ENCODE measurements at places on chromosomes 7 and 10. TPM values are rescaled to one million over a fixed set of nuclear protein-coding genes. Genes with fewer than 3 reads are reported as not detected.

DNA sequence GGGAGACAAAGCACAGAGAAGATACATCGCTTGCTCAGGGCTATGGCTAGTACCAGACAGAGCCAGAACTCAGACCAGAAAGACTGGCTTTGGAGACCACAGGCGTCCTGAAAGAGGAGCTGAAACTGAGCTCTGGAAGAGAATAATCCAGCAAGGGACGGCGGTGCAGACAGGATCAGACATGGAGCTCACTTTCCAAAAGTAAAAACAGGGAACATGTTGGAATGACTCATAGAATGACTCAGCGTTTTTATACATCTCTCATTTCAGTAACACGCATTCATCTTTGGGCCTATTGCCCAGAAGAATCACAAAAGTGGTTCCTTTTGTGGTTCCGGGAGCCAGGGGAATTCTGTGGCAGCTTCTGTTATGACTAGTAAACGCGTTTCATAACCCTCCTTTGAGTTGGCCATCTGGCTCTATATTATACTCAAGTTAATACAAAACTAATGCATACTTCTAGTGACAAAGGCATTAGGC lies 37.2 kb downstream of the PLEKHS1 start:
- H3K4me1 ChIP-seq, result no peaks in the 10 kb centered on the region
- H3K27ac ChIP-seq, result no peak overlapping the region
- no peak overlapping the region for H3K4me3 ChIP-seq
- H3K27me3 ChIP-seq, result peaks cover 8% of the 10 kb centered on the region

DNA sequence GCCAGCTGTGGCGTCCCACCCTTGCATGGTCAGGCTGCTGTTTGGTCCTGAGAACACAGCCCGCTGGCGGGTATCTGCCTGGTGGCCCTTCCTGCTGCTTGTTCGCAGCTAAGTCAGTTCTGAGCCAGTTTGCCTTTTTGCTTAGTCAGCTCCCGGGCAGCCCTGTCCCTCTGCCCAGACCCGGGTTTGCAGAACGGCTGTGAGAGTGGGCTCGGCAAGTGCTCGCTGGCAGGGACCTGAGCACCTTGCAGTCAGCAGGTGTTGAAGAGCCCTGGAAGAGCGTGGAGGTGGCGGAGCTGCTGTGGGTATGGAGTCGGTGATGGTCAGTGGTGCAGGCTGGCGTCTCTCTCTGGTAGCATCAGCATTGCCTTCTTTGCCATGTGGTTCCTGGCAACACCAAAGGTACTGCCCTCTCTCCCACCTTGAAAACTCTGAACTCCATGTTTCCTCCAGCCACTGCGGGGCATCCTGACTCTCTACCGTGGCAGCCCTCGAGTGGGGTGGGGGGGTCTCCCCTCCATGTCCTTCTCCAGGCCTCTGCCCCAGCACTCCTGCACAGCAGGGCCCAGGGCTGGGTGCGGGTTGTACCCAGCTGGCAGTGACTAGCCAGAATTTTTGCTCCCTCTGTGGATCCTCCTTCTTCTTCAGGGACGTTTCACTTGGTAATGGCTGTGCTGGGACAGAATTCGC lies 4.6 kb downstream of the INPP5A start:
- peaks cover 70% of the 10 kb centered on the region for H3K4me1 ChIP-seq
- DNase-seq, result no peak
- peaks cover 4% of the 10 kb centered on the region for H3K36me3 ChIP-seq
- H3K4me3 ChIP-seq, result no peak overlapping the region
- H3K27ac ChIP-seq, result no peak overlapping the region

DNA sequence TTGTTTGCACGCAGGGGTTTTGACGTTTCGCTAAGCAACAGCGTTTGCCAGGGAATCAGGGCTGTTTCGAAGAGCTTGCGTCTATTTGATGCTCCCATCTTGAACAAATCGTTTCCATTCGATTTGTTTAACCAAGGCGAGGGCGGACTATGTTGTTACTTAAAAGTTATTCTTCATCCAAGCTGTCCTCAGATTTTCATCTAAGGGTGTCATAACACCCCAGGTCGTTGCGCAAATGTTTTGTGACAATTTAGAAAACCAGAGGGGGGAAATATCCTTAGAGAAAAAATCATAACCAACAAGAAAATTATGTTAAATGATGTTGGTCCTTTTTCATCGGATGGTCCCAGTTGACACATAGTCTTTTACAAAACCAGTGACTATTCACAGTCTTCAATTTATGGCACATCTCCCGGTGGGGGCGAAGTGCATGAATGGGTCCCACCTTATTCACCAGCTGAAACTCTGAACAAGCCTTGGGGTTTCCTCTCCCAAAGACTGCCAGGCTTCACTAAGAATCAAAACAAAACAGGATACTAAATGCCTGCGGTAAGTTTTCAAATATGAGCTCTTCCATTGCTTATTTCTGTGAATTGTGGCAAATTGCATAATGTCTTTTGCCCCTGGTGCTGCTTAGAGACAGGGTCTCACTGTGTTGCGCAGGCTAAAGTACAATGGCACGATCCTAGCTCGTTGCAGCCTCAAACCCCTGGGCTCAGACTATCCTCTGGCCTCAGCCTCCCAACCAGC lies 109.9 kb downstream of the REEP3 start:
- H3K27ac ChIP-seq, result peak overlapping the region; percentile 75
- H3K4me1 ChIP-seq, result peaks cover 24% of the 10 kb centered on the region
- peaks cover 2% of the 10 kb centered on the region for H3K27me3 ChIP-seq
- H3K36me3 ChIP-seq, result no peaks in the 10 kb centered on the region

- no peaks in the 10 kb centered on the region for H3K27me3 ChIP-seq
- no peaks in the 10 kb centered on the region for H3K36me3 ChIP-seq
These were observed 598.3 kb upstream of the GHITM start for GRCh38 chr10:83541046-83541445.

GRCh38 chr10:23692736-23693135 lies 253.9 kb downstream of the OTUD1 start:
- H3K4me3 ChIP-seq, result no peak overlapping the region
- no peaks in the 10 kb centered on the region for H3K36me3 ChIP-seq
- peaks cover 41% of the 10 kb centered on the region for H3K27me3 ChIP-seq

GRCh38 chr7:31151849-31152248 lies 99.7 kb downstream of the ADCYAP1R1 start:
- no peak for DNase-seq

DNA sequence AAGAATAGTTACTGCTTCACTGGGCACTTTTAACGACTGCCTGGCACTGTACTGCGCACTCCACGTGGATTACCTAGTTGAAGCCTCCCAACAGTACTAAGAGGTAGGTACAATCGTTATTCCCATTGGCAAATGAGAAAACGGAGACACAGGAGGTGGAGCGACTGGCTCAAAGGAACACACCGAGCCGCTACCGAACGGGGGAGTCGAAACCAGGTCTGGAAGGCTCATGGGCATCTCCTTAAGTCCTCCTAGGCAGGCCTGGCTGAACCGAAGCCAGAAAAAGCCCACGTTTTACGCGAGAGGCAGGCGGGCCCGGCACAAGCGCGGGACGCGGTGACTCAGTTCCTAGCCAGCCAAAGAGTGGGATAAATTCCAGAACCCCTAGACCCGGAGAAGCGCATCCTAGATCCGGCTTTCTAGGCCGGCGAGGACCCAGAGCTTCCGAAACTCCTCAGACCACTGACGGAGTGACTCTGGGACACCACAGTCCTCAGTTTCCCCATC lies 472 bp downstream of the PDAP1 start:
- H3K4me1 ChIP-seq, result peaks cover 37% of the 10 kb centered on the region
- peak overlapping the region; percentile 99 for H3K4me3 ChIP-seq
- H3K27ac ChIP-seq, result peak overlapping the region; percentile 99
- H3K36me3 ChIP-seq, result peaks cover 36% of the 10 kb centered on the region
- peak; percentile 58 for DNase-seq

- no peaks in the 10 kb centered on the region for H3K4me1 ChIP-seq
- DNase-seq, result no peak
These were observed 55.2 kb downstream of the MAGI2 start for GRCh38 chr7:79398138-79398749.

The SLC26A4 gene
- 5.2 TPM for total RNA-seq

DNA sequence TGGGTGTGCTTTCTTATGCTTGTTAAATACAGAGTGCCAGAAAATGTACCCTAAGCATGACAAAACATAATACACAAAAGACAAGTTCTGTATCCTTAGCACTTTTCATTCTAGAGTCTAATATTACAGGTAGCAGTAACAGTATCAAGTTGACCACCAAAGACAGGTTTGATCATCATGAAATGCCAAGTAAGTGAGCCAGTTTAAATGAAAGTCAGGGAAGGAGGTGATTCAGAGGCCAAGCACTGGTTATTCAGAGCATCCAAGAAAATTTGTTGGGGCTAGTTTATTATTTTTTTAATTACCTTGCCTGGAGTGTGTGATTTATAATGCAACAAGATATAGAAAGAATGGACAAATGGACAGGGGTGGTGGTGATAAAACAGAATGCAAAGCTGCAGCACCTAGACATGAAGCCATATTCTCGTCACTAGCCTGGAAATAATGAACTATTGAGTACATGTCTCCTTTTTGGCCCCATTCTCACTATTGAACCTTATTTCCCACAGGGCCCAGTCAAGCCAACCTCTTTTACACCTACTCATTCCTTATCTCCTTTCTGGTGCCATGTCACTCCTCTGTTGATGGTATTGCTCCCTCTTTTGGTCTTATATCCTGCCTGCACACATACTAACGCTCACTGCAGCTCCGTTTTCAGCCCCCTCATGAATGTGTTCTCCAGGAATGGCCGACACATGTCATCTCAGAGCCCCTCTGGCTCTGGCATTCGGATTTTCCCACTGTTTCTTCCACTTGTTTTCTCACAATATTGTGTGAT lies 78.6 kb upstream of the GLCCI1 start:
- DNase-seq, result no peak
- H3K36me3 ChIP-seq, result no peaks in the 10 kb centered on the region
- H3K27ac ChIP-seq, result no peak overlapping the region
- no peak overlapping the region for H3K4me3 ChIP-seq

- H3K36me3 ChIP-seq, result no peaks in the 10 kb centered on the region
- H3K27me3 ChIP-seq, result peaks cover 11% of the 10 kb centered on the region
- no peak for DNase-seq
- H3K4me3 ChIP-seq, result no peak overlapping the region
These were observed 76.0 kb upstream of the RELN start for GRCh38 chr7:104065491-104065890.

The MYO3A gene
- not detected for total RNA-seq

DNA sequence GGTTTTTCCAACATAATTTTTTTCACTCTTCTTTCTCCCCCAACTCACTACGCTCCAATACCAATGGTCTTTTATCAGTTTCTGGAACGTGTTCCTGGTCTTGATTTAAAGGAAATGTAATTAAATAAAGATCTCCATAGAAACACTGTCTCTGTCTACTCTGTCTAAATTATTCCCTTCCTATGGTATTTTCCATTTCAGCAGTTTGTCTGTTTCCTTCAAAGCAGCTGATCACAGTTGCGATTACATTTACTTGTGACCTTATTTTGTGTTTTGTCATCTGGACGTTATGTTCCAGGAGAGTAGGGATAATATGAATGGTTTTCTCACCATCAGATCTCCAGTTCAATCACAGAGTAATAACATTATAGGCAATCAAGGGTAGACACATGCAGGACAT lies 359.2 kb downstream of the NRG3 start:
- no peaks in the 10 kb centered on the region for H3K27me3 ChIP-seq
- no peak overlapping the region for H3K4me3 ChIP-seq
- no peak for DNase-seq
- no peaks in the 10 kb centered on the region for H3K36me3 ChIP-seq
- H3K4me1 ChIP-seq, result no peaks in the 10 kb centered on the region
